NCI-H510A treated with DMSO at 0.1 percent for 48 hours (cell line): ENCODE measurements at places on chromosomes 5 and 9.

GRCh38 chr5:67971223-67971830 is 244.2 kb upstream of the PIK3R1 start:
- DNase-seq, result no peak

- no peak for DNase-seq
Observed at GRCh38 chr5:179397516-179397915, 52.3 kb upstream of the ADAMTS2 start.

GRCh38 chr5:80191991-80192398 is 63.9 kb downstream of the SERINC5 start:
- DNase-seq, result no peak

- no peak for DNase-seq
Observed at GRCh38 chr9:22650145-22650544, 203.5 kb downstream of the DMRTA1 start.

DNA sequence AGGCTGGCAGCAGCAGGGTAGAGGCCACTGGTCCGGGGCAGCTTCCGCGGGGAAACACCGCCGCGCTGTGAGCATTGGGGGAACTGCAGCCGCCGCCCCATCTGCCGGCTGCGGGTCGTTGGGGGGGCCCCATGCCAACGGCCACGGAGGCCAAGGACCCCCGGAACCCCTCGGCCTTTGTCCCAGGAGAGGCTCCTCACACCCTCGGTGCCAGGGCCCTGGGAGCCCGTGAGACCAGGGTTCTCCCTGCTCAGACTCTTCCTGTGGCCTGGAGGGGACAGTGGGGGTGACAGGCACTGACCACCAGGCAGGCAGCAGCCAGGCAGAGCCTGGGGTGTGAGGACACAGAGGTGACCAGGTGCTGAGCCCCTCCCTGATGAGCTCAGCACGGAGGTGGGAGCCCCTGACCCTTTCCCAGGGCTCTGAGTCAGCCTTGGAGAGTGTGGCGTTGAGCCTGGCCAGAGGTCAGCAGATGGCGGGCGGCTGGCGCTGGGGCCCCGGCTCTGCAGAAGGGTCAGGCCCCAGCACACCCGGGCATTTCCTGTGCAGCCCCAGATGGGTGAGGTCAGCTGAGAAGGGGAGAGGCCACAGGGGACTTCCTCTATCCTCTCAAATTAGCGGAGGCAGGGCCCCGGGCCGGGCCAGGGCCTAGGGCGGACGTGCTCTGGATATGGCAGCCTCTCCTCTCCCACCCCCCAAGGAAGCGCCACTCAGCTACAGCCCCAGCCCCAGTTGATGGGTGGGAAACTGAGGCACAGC is 17.9 kb upstream of the EGFL7 start:
- DNase-seq, result no peak
